Testis (tissue), 5 donors: ENCODE measurements at places on chromosomes 6 and 20. TPM values are rescaled to one million over a fixed set of nuclear protein-coding genes. Genes with fewer than 3 reads are reported as not detected.
A peak's percentile ranks its signal among the peaks of the same experiment; 100 is the strongest.

GRCh38 chr20:58480551-58481336 is 34.5 kb downstream of the APCDD1L start:
- no peak for DNase-seq
- no peak overlapping the region for H3K27ac ChIP-seq
- no peaks in the 10 kb centered on the region for H3K4me1 ChIP-seq
- H3K27me3 ChIP-seq: no peaks in the 10 kb centered on the region
- no peak overlapping the region for H3K4me3 ChIP-seq

DNA sequence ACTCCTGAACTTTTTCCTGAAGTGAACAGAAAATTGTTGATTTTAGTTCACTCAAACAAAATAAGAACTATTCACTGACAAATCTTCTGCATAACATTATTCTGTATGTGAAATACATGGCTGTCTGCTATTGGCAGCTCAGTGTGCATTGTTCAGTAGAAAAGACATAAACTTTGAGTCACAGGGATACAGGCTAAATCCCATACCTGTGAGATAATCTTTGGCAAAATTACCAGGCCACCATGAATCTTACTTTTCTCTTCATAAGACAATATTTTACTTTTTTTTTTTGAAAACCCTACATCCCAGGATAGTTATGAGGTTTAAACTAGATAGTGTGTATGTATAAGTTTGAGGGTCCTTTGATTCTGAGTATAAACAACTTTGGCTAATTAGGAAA is 224.8 kb downstream of the GRM1 start:
- H3K36me3 ChIP-seq: no peaks in the 10 kb centered on the region
- H3K4me3 ChIP-seq: no peak overlapping the region
- no peaks in the 10 kb centered on the region for H3K27me3 ChIP-seq
- DNase-seq: no peak
- H3K4me1 ChIP-seq: no peaks in the 10 kb centered on the region

The ANKRD66 gene
- 0.83 TPM for polyA plus RNA-seq

The HFE gene
- 4.8 TPM for polyA plus RNA-seq

The BMP7 gene
- 7.1 TPM for polyA plus RNA-seq

GRCh38 chr6:64266351-64266821 is 630.8 kb downstream of the PHF3 start:
- H3K27me3 ChIP-seq: no peaks in the 10 kb centered on the region
- no peaks in the 10 kb centered on the region for H3K36me3 ChIP-seq
- no peaks in the 10 kb centered on the region for H3K4me1 ChIP-seq
- no peak overlapping the region for H3K27ac ChIP-seq
- DNase-seq: no peak

GRCh38 chr6:119350952-119351372 is 1.4 kb upstream of the MAN1A1 start:
- H3K36me3 ChIP-seq: no peaks in the 10 kb centered on the region
- H3K4me1 ChIP-seq: peaks cover 5% of the 10 kb centered on the region
- peak overlapping the region; percentile 78 for H3K4me3 ChIP-seq
- peak overlapping the region; percentile 92 for H3K27ac ChIP-seq
- no peaks in the 10 kb centered on the region for H3K27me3 ChIP-seq
- no peak for DNase-seq

DNA sequence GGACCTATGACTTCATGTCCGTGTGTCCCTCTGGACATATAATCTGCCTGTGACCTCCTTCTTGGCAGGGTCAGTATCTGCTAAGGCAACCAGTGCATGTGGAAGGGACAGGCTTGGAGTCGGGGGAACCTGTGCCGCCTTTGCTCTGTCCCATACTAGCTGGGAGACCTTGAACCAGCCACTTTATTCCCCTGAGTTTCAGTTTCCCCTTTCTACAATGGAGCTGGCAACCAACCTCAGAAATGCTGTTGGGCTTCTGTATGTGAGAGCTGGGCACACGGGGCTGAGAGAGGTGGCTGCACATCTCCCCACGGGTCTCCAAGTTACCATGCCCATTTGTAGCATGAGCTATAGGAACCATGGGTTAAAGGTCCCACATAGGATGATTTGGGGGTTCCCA is 53.8 kb downstream of the CD40 start:
- H3K27ac ChIP-seq: no peak overlapping the region
- no peaks in the 10 kb centered on the region for H3K4me1 ChIP-seq
- DNase-seq: no peak

The LST1 gene
- polyA plus RNA-seq: 13.0 TPM
